Stimulated activated CD4-positive, alpha-beta T cell treated with anti-CD3 and anti-CD28 coated beads, Interleukin-4, amount 100 ng/mL, for 4 hours (primary cell): ENCODE measurements at places on chromosomes 7 and 10.

DNA sequence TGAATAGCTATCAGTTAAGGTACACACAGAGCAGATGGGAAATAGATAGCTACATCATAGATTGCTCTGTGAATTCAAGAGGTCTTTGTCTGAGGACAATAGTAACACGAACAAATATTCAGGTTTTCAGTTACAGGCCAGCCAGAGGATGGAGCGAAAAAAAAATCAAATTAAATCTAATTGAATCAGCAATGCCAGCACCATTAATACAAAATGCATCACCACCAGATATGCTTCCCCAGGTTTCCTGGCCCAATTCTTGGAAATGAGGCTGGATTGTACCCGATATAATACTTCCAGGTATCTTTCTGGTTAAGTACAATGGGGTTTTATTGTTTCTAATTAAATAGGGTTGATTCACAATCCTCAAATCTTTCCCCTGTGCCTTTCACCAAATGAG is 975.8 kb upstream of the AUTS2 start:
- no peak for DNase-seq

DNA sequence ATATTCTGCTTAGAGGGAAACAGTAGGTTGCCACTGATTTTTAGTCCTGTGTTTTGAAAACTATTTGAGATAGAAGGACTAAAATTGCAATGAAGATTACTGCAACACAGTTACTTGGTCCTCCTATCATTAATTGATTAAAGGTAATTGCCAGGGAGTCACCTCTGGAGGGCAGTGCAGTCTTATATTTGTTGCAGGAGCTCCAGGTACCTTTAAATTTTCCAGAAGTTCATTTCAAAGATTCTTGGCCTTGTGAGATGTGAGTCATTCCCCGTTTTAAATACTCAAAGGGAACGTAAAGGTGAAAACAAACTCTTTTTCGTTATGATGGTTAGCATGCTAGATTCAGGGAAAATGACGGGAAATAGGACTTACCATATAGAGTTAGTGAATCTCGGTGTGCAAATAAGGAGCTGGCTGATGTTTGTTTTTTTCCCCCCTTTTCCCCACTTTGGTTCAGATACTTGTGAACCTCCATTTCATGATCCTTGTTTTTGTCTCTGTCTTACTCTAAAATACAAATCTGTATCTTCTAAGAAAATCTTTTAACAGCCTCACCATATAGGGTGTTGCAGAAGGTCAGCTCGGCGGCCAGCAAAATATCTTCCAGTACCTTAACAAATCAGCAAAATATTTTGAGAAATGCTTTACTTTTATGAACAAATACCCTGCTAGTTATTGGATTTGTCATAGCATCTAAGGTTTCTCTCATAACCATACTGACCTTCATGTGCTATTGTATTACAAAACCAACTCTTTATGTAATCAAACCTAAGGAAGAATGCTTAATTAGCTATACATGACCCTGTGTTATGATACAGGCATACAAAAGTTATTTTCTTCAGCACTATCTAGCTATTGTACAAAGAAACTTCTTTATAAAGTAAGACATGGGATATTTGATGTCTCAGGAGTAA is 143.0 kb upstream of the HDAC9 start:
- DNase-seq: no peak

DNA sequence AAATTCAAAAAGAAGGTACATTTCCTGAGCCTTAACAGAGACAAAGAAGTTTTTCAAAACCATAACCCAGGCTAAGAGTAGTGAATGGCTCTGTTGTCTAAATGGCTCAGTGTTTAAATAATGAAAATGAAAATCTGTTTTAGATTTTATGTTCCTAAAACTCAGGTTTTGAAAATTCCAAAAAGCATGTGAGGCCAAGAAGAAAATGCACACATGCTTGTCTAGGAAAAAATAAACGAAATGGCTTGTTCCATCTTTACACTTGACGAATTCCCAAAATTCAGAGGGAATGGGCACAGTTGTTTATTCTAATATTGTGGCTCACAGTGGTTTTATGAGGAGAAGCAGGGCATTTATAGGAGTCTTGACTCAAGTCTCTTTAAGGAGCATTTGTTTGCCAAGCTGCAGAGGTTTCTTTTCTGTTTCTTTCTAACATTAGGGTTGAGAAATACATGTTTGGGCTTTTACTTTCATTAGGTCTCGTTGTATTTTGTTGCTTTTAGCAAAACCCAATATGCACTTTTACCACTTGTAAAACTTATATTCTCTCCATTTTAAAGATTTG is 527.6 kb upstream of the ANKRD30A start:
- no peak for DNase-seq

- no peak for DNase-seq
These were observed 10.6 kb downstream of the GLI3 start for GRCh38 chr7:42226354-42226941.

- no peak for DNase-seq
These were observed 95.8 kb upstream of the SH2B2 start for GRCh38 chr7:102190776-102191350.

- DNase-seq: no peak
These were observed 90.8 kb downstream of the MCU start for GRCh38 chr10:72782649-72783330.
